ENCODE measurements at places on chromosomes 5 and 9.

DNA sequence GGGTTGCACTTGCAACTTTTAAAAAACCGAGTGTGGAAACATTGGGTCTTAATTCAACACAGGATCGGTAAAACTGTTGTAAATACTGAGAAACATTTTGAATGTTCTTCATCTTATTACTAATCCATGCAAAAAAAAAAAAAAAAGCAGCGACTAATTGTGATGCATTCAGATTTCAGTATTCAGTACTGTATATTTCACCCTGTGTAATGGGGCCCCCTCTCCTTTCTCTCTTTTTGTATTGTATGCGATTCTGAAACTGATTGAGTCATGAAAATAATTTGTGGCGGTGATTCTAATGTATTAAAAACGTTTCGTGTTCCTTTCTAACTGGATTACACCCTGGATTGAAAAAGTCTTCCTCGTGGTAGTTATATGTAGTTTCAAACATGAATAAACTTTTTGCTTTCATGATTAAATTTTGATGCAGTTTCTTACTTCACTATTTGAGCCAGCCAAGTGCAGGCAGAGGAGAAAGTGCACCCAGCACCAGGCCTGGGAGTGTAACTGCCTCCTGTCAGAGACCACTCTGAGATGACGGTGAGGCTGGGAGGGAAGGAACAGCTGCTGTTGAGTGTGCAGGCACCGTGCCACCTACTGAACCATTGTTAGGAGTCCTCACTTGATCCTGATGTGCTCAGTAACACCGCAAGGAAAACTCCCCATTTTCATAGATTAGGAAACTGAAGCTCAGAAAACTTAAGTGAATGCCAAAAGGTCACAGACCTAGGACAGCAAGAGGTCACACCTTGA lies 220.0 kb downstream of the PBX3 start:
- no peak for DNase-seq

DNA sequence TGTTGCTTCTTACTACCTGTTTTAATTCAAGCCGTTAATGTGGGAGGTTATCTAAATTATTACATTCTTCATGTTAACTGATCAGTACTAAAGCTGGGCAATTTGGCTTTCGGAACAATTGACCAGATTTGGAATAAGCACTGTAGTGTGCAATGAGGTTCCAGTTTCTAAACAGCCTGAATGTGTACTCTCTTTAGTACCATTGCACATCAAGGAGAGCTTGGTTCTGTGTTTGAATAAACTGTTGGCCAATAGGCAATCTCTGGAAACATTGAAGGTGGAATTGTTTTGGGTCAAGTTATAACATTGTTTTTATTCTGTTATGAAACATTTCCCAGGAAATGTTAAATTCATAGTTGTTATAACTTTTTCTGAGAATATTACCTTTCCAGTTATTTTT lies 105.2 kb downstream of the PBX3 start:
- DNase-seq: no peak

- no peak for DNase-seq
Measured at GRCh38 chr9:29285818-29286217, 1712.5 kb upstream of the C9orf72 start.

DNA sequence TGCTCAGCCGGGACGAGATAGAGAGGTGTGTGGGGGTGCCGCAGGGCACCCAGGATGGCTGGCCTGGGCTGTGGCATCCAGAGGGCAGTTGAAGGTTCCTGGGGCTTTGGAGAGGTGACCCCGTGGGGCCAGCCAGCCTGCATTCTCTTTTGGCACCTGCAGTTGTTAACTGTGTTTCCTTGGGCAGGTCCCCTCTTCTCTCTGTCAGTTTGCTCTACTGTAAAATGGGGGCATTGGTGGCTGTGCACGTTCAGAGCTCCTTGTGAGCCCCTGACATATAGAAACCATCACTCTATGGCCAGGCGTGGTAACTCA lies 8.5 kb downstream of the ZDHHC12 start:
- DNase-seq: no peak

DNA sequence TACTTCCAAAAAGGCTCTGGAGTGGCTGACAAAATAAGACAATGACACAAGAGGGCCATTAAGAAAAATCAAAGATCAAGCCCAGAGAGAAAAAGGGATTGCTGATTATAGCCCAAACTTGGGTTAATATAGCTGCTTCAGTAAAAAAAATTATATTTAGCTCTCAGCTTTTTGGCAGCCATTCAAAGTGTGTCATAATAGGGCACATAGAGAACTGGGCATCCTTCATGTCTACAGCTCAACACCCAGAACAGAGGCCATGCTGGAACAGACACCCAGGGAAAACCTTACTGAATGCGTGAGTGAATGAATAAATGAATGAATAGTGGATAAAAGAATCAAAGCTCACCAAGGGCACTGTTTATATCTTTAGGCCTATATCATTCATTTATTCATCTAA lies 110.1 kb downstream of the SLIT3 start:
- no peak for DNase-seq

DNA sequence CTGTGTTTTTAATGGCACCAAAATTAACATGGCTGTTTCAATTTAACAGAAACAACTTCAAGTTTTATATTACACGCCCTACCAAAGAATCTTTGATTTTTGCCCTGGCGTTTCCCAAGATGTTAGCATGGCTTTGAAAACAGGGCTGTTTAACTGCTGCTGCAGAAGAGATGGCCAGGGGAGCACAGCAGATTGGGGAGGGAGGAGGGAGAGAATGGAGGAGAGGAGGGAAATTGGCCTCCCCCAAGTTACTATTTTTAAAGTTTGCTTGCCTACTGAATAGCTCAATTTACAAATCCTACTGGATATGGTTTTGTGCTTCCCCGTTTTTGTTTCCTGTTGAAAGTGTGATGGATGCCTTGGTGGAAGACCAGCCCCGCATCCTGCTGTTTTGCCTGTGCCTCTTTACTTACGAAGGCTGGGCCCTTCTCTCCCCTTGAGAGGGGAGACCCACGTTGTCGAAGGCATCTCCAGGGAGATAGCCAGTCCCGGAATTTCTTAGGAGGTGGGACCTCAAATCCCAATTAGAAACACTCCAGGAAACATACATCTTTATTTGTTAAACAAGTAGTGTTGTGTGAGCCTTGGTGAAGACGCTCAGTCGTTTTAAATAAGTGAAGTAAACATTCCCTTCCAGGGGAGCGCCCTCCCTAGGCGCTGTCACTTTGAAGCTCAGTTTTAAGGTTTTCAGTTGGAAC lies 98.6 kb downstream of the AOPEP start:
- DNase-seq: no peak

GRCh38 chr5:31962871-31963307 lies 211.2 kb downstream of the GOLPH3 start:
- no peak for DNase-seq

DNA sequence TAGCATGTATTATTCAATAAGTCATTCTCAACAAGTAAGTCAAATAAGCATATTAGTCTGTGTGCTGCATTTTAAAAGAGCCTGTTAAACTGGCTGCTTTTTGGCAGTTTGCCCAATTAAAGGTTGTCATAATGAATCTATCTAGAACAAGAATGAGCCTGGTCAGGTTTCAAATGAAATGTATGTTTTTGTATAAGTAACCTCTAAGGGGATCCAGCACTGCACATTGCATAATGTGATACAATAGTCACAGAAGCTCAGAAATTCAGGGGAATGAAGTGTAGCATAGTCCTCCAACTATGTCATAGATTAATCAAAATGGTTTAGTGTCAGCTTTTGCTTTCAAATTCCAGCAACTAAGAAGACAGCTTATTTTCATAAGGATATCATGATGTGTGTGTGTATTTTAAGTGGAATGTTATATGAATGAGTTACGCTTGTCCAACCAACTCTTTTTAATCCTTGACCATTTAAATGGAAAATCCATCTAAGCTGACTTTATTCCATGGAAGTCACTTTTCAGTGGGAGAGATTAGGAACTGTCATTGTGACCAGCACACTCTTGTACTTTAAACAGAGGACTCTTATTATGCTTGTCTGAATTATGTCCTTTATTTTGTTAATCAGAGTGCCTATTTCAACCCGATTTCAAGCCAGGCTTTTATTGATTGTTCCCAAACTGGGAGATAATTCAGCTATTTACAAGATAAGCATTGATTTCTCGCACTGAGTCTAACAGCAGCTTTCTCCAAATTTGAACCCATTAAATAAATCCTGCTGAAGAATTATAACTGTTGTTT lies 283.9 kb upstream of the ADAMTSL1 start:
- DNase-seq: no peak

- DNase-seq: peak; percentile 11
Measured at GRCh38 chr5:157342822-157343402, 77.0 kb downstream of the CYFIP2 start.

- DNase-seq: no peak
Measured at GRCh38 chr5:157592594-157592993, 17.0 kb upstream of the ADAM19 start.
